Epithelial cell of umbilical artery (primary cell): ENCODE measurements at places on chromosomes 11 and 22. TPM values are rescaled to one million over a fixed set of nuclear protein-coding genes. Genes with fewer than 3 reads are reported as not detected.

PYGM gene
- total RNA-seq = under 0.01 and 0.46 TPM in 2 replicates

MPST gene
- 137 and 154 TPM in 2 replicates for total RNA-seq

ZNHIT2 gene
- 9.0 and 10.1 TPM in 2 replicates for total RNA-seq

SLC25A45 gene
- total RNA-seq = 0.46 and 2.3 TPM in 2 replicates

ATG16L2 gene
- 8.1 and 13.7 TPM in 2 replicates for total RNA-seq

AIFM3 gene
- 0.32 and 0.46 TPM in 2 replicates for total RNA-seq

PGA5 gene
- total RNA-seq = not detected in 2 replicates

OR5B21 gene
- total RNA-seq = not detected in 2 replicates

BIK gene
- 1.1 and 1.3 TPM in 2 replicates for total RNA-seq

TPBGL gene
- under 0.01 TPM in 1 of 2 replicates, not detected in the other for total RNA-seq

LINC01488 gene
- total RNA-seq = not detected in 2 replicates

LIF gene
- 0.32 and 1.2 TPM in 2 replicates for total RNA-seq

TRIM6 gene
- total RNA-seq = 0.97 and 2.4 TPM in 2 replicates

MFRP gene
- total RNA-seq = under 0.01 and 0.15 TPM in 2 replicates
